NCI-H187 treated with DMSO at 0.1 percent for 48 hours (cell line): ENCODE measurements at places on chromosomes 5 and 9.

DNA sequence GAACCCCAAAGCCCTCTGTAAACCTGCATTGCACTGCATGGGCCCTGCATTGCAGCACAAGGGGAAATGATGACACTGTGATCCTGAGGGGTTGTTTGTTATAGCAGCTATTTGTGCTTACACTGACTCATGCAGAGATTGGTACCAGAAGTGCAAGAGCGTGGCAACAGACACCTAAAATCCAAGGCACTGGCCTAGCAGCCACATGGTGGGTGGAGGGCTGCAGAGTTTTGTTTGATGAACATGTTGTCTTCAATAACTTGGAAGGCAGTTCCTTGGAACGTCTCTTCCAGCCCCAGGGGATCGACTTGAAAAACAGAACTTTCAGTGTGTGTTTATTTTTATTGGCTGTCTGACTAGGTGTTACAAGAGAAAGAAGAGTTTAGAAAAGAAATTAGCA, 14.5 kb downstream of the FCN2 start:
- no peak for DNase-seq

DNA sequence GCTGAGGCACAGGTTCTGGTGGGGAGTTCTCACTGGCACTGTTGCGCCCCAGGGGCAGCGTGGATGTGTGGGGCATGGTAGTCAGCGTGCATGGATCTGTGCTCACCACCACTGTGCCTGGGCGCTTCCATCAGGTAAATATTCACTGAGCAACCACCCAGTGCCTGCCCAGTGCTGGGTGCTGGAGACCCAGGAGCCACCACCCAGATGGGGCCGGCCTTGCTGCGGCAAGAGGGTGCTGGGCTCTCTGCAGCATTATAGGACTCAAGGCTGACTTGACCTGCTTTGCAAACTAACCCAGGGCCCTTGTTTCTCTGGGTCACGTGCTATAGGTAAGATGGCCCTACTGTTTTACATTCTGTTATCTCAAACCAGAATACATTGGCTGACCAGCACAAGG, 60.5 kb downstream of the DAP start:
- DNase-seq = no peak

- DNase-seq = no peak
These were observed 132.9 kb downstream of the SIL1 start for GRCh38 chr5:139065306-139065705.

GRCh38 chr5:82924226-82925060, 152.8 kb downstream of the TMEM167A start:
- DNase-seq = no peak

DNA sequence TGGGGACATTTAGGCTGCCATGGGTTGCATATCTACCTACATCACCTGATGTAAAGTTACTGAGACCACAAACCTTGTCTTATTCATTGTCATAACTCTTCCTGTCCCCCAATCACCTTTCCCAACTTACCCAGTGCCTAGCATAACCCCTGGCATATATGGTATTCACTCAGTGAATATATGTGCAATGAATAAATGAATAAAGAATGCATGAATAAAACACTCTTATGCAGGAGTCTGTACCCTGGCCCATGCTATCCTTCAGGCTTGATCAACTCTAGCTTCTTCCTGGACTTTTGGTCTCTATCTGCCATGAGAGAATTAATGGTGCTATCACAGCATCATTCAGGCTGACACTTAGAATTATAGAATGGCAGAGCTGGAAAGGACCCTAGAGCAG, 285.2 kb downstream of the SMARCA2 start:
- no peak for DNase-seq

GRCh38 chr5:40683305-40683704, 3.6 kb downstream of the PTGER4 start:
- no peak for DNase-seq

- no peak for DNase-seq
These were observed 142.9 kb downstream of the BNC2 start for GRCh38 chr9:16727452-16728136.

DNA sequence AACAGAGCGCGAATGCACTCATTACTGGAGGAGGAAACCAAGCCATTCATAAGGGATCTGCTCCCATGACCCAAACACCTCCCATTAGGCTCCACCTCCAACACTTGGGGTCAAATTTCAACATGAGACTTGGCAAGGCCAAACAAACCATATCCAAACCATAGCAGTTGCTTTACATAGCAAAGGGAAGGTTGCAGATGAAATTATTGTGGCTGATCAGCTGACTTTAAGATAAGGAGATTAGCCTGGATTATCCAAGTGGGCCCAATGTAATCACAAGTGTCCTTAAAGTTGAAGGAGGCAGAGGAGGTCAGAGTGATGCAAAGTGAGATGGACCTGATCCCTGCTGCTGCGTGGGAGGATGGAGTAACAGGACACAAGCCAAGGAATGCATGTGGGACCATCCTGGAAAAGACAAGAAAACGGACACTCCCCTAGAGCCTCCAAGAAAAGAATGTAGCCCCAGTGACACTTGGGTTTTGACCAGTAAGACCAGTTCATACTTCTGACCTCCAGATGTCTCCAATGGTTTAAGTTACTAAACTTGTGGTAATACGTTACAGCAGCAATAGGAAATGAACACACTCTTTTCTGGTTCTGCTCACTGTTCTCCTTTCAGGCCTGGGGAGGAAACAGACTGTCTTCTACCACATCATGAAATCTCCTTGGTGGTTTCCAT, 167.3 kb downstream of the GNAQ start:
- DNase-seq = no peak

DNA sequence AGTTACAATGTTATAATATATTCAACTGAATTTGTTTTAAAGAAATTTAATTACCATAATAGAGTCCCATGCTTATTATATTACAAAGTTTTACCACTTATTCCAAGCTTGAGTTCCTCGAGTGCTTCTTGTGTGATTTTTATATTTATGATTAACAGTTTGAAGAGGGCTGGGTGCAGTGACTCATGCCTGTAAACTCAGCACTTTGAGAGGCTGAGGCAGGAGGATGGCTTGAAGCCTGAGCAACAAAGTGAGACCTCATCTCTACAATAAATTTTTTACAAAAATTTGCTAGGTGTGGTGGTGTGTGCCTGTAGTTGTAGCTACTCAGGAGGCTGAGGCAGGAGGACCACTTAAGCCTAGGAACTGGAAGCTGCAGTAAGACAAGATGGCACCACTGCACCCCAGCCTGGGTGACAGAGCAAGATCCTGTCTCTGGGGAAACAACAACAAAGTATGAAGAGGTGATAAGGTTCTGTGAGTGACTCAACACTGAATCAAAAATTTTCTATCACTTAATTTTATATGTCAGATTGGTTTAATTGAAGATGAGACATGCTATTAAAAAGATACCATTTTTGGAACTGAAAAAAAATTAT, 9.2 kb downstream of the POC5 start:
- DNase-seq = no peak

DNA sequence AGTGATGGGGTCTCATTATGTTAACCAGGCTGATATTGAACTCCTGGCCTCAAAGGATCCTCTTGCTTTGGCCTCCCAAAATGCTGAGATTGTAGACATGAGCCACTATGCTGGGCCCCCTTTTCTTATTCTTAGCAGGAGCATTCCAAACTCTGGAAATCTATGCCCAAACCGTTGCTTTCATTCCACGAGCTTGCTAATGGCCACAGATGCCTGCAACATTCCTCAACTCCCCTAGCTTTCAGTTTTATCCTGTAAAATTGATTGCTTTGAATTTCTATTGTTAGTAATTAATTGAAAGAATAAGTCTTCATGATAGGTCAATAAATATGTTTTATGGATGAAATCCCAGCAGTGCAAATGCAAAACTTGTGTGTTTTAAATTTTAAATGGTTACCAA, 564.8 kb upstream of the WWC1 start:
- no peak for DNase-seq

DNA sequence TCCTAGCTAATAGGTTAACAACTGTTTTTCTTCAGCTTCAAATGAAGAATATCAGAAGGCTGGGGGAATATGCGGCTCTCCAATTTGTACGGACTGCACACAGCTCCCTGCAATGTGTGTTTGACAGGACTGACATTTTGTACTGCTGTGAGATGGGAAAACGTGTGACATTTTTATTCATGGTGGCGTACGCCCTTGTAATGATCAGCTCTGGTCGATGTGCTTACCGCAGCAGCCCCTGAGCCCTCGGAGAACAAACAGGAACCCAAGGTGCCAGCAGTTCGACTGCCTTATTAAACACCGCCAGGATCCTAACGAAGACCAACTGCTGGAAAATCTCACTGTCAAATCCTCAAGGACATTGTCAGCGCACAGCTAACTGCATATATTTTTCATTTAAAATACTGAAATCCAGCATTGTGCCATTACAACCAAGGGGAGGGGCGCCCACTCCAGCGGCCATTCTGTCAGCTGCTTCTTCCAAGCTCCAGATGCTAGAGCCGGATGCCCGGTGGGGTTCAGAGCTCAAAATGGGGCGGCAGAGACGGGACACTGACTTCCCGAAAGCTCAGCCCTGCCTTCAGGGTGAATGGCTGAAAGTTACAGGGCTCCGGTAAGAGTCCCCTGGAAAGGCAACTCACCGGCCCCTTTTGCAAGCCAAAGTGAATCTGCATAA, 66.8 kb downstream of the CRB2 start:
- no peak for DNase-seq
